ENCODE measurements at places on chromosomes 11 and 22.
A peak's percentile ranks its signal among the peaks of the same experiment; 100 is the strongest.

DNA sequence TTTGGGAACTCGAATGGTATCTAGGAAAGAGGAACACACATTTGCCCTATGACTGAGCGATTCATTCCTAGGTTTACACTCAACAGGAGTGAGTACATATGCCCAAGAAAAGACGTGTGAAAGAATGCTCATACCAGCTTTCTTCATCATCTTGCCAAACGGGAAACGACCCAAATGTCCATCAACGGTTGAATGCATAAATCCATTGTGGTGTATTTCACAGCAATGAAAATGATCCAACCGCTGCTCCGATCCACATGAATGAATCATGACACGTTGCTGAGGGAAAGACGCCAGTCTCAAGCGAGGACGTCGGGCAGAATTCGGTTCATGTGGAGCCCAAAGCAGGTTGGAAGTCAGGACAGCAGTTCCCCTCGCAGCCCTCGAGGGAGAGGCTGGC, 71.5 kb downstream of the CYTH4 start:
- no peak for DNase-seq

GRCh38 chr11:64759722-64760719, at the start of gene PYGM:
PYGM (minus strand) TSS chr11:64759974; CDS start chr11:64759898, 76 bp downstream.
- no peak for DNase-seq

DNA sequence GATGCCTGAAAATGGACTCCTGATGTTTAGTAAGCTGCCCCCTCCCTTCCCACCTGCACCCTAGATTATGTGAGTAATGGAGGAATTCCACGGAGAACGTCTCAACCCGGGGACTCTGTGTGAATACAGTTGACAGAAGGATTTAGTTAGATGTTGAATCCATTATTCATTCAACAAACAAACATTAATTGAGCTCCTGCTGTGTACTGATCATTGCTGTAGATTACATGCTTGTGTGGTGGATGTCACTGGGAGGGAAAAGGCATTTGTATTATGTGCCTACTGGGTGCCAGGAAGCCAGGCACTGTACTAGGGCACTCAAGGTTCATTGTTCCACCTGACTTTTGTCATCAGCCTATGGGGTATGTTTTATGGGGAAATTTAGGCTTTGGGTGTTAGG, 22.9 kb upstream of the CRYBB3 start:
- no peak for DNase-seq

GRCh38 chr11:1118755-1119603, 38.8 kb upstream of the MUC5AC start:
- DNase-seq, result no peak

GRCh38 chr11:2452321-2453012, 7.7 kb downstream of the KCNQ1 start:
- no peak for DNase-seq

GRCh38 chr11:76777876-76778275, 5.3 kb upstream of the TSKU start:
- DNase-seq, result no peak

- DNase-seq, result no peak
Measured at GRCh38 chr11:35969089-35970042, 25.5 kb downstream of the LDLRAD3 start.

- no peak for DNase-seq
Measured at GRCh38 chr11:106137061-106137460, 59.6 kb downstream of the AASDHPPT start.

DNA sequence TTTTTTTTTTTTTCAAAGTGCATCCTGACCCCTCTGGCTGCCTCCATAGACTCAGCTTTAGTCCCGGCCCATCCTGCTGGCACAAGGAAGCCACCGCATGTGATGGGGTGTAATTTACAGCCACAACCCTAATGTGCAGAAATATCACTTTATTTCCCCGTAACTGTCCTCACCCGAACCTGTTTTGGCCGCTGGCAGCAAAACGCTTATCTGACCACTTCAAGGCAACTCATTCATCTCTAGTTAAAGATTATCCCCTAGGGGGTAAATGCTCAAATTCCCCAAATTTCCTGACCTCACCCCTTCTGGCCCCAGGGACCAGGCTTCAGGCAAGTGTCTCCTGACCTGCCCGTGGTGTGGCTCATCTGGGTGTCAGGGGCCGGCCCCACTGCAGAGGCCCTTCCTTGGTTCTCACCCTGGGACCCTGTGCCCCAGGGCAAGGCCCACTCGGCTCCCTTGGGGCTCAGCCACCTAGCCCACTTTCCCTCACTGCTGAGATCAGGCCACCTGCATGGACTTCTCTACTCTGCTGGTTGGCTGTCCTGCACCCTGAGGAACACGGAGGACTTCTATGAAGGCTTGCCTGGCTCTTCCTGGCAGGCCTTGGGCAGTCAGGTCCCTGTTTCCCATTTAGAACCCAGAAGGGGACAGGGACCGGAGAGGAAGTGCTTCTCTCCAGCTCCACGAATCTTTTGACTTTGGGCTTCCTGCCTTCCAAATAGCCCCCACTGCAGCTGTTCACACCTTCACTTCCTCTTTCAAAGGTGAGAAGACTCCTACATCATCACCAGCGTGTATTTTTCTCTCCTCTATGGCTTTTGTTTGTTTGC, 53.3 kb downstream of the WNT11 start:
- no peak for DNase-seq

DNA sequence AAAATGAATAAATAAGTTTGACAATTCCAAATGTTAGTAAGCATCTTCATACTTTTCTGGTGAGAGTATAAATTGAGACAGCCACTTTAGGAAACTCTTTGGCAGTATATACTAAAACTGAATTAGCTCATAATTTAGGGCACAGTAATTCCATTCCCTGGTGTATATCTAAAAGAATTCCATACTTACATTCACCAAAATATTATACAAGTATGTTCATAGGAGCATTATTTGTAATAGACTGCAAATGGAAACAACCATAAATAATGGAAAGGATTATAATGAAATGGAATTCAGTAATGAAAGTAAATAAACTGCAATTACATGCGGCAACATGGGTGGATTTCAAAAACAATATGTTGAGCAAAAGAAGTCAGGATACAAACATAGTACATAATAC, 315.8 kb upstream of the LRRC4C start:
- DNase-seq, result no peak

DNA sequence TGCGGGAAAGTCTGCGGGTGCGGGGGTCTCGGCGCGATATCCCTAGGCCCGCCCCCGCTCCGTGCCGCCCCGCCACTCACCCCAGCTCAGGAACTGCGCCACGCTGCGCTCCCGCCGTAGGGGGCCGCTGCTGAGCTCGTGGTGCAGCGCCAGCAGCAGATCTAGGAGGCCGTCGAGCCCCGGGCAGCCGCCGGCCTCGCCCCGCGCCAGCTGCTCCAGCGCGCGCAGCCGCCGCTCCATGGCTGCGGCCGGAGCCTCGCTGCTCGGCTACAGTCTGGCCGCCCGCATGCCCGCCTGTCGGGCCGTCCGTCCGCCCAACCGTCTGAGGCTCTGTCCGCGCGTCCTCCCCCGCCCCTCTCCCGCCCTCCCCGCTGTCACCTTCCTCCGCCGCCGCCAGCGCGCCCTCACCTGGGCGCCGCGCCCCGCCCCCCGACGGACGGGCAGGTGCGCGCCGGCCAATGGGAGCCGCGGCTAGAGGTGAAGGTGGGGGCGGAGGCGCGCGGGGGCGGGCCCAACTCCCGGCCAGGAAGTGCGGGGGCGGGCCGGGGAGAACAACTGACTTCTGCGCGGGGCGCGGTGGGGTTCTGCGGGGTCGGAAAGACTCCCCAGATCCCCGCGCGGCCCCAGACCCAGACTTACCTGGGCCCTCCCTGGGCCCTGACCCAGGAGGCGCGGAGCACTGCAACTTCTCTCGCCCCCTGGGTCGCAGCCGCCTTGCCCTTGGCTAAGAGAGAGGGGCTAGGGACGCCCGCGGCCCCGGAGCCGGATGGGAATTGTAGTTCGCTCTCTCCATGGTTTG, at the start of gene CDC42BPG:
Gene CDC42BPG (minus strand): TSS at position 324 of the 799 bp plus-strand sequence. CDS start 84 bp downstream, at position 240.
- DNase-seq, result peak; percentile 56

GRCh38 chr11:72224564-72225410, at the start of gene INPPL1:
INPPL1 (plus strand) TSS chr11:72224767; CDS start chr11:72224985, 218 bp downstream.
- DNase-seq, result no peak

GRCh38 chr11:23729088-23729487, 767.8 kb upstream of the LUZP2 start:
- no peak for DNase-seq
